Stimulated activated CD8-positive, alpha-beta memory T cell treated with anti-CD3 and anti-CD28 coated beads, Interleukin-4, amount 100 ng/mL, for 24 hours (primary cell): ENCODE measurements at places on chromosomes 6 and 20.

DNA sequence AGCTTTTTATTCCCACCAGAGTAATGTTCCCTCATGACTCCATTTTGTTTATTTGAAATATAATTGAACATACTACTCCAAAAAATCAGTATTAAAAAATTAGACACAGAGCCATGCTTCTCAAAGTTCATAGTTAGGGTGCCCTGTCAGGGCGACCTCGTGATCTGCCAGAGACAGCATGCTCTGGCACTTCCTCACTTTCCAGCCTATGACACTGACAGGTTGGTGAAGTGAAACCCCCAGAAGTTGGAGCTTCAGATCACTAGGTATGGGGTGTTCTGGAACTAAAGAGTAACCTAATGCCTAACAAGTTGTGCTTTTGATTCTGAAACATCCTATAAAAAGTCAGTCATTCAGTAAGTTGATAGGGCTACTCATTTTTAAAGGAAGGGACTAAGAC, 93.0 kb downstream of the TBC1D7 start:
- DNase-seq, result no peak

- DNase-seq, result no peak
Observed at GRCh38 chr20:12976720-12977309, 32.0 kb upstream of the SPTLC3 start.

DNA sequence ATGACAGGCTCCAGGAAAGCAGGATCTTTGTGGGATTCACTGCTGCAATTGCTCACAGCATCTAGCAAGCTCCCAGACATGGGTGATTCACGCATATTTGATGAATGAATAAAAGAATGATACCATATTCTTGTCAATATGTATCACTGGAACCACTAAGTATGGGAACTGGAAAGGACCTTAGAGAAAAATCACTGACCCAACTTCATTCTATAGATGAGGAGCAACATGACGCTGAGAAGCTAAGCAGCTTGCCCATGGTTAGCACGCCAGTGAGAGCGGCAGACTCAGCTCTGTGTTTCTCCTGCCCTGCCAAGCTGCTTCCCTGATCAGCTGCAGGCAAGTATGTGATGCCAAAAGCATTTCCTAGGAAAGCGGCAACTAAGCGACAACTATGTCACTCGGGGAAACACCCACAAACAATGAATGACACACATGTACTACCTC, 66.8 kb downstream of the PPP1R3G start:
- no peak for DNase-seq

DNA sequence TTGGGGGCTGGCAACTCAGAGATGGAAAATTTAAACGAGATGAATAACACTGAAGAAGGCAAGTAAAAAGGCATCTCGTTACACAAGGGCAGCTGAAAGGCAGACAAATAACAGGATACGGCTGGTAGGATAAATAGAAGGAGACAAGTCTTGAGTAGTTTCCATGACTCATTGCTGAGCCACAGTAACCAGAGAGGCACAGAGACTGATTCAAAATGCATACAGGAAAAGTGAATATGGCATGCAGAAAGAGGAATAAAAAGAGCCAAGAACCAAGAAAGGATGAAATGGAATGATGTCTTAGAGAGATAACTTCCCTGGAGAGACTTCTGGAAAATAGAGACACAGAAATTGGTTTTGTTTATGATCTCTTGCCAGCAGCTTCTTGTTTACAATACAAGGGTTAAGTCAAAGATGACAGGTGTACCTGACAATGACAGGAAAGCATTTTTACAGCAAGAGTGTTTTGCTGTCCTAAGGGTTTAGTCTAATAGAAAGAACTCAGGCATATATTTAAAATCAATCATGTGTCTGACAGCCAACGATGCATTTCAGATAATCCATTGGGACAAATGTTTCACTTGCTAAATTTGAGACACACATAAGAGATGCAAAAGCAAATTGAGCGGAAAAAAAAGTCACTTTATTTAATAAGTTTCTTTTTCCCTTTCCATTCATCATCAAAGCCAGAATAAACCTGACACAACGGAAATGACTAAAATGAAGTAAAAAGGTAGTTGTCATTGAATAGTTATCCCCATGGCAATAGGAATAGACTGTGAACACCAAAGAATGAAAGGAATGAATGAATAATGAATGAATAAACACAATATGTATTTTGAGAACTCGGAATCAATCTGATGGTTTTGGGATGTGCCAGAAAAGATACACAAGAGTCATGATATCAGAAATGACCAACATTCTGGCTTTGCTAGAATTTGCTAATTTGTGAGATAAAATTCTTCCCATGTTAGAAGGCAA, 68.0 kb upstream of the KCNQ5 start:
- no peak for DNase-seq

DNA sequence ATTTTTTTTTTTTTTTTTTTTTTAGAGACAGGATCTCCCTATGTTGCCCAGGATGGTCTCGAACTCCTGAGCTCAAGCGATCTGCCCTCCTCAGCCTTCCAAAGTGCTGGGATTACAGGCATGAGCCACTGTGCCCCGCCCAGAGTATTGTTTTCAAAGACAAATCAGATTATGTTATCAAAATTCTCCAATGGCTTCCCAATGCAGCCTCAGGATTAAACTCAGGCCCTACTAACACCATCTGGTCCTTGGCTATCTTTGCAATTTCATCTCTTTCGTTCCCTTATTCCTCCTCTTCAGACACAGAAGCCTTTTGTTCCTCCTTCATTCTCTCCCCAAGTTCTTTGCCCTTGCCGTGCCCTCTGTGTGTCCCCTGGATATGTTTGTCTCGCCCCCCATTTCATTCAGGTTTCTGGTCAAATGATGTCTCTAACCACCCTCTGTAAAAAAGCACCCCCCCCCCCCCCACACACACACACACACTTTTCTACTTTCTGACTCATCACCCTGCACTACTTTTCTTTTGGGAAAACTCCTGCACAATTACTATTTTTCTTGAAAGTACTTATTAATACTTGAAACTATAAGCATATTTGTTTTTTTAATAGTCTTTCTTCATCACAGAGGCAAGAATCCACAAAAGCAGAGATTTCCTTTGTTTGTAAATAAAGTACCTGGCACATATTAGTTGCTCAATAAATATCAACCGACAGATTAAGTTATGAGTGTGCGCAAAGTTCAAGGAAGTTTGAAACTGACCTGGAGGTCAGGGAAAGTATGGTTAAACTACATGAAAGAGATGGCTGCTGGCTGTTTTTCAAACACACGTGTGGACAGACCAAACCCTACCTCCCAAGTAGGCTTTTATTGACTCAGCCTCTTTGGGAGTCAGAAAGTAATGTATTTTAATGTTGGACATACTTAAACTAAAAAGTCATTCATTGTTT, 16.7 kb downstream of the BTN1A1 start:
- DNase-seq, result no peak

- no peak for DNase-seq
Observed at GRCh38 chr6:139030228-139030963, 1.9 kb downstream of the ABRACL start.

- no peak for DNase-seq
Observed at GRCh38 chr6:33380272-33380981, 11.2 kb upstream of the KIFC1 start.

DNA sequence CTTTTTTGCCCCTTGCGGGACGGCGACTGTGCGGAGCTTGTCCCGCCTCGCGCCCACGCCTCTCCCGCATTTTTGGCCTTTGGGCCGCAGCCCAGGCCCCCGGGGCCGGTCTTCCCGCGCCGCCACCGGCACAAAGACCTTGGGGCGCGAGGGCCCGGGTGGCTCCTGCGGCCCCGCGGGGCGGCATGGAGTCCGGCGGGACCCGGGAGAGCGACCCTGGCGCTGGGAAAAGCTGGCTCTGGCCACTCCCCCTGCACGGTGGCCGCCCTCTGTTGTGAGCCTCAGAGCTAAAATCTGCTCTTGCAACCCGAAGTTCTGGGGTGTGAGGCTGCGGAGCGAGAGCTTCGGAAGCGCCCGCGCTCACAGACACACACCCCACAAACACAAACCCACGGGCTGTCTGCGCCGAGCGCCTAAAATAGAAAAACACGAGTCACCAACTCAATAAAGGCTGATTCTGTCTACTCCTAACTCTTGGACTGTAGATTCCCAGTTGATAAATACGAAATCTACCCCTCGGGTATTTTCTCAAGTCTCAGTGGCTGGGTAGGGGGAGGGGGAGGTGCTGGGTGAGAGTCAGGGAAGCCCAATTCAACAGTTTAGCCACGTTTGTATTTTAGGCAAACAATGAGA, 496 bp upstream of the BEND3 start:
- no peak for DNase-seq

- peak; percentile 1 for DNase-seq
Observed at GRCh38 chr20:9609887-9610502, 95.6 kb downstream of the LAMP5 start.

DNA sequence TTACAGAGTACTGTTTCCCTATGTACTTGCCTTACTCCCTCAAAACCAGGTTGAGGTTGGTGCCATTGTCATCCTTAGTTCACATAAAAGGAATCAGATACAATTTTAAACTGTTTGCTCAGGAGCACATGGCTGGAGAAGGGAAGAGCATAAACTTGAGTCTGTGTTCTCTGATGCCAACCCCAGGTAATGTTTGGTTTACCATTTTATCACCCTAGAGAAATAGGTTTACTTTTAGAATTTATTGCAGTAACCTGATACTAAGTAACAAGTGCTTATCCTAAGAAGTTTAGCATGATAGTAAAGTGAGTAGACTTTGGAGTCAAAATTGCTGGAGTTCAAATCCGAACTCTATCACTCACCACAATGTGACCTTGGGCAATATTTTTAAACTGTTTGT, 86.3 kb downstream of the RFPL4B start:
- DNase-seq, result no peak

GRCh38 chr6:128487746-128488145, 32.7 kb downstream of the PTPRK start:
- no peak for DNase-seq

- DNase-seq, result peak; percentile 33
Observed at GRCh38 chr6:10801224-10801848, 37.0 kb downstream of the MAK start.

DNA sequence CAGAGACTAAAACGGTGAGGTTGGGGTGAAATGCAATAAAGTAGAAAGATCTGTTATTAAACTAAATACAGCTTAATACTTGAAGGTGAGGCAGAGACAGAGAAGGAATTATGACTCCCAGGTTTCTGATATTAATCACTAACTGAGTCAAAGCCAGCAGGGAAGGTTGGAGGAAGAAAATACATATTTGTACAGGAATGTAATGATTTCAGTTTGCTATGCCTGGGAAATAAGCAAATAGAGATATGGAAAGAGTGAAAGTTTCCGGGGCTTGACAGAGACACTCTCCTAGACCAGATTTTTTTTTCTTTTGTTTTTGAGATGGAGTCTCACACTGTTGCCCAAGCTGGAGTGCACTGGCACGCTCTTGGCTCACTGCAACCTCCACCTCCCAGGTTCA, 76.8 kb downstream of the PTPRK start:
- DNase-seq, result no peak

GRCh38 chr20:415820-416322, 7.8 kb downstream of the RBCK1 start:
- DNase-seq, result no peak

- no peak for DNase-seq
Observed at GRCh38 chr6:6152060-6152459, 145.3 kb upstream of the NRN1 start.

DNA sequence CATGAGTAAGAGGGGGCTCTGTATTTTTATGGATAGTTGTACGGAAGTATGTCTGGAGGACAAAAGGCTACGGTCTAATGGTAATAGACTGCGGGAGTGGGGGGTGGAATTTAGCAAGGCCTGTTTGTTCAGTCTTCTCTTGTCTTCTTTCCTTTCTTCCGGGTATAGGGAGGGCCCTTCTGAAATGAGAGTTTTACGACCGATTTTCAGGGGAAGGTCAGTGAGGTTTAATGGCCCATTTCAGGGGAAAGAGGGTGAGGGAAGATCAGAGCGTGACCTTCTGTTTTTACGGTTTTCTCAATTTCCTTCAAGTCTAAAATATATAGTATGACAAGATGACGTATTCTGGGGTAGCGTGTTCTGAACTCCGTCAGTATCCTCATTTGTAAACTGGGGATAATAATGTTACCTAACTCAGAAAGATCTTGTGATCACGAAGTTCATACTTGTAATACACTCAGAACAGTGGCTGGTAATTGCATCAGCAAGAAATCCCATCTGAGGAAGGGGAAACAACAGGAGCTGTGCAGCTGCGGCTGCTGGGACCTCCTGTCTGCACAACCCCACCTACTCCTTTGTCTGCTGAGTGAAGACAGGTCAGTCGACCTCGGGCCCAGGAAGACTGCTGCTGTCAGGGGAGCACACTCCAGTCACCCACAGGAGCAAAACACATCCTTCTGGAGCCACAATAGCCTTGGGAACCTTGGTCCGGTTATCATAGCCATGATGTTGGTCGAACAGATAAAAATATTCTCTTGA, 90.4 kb downstream of the MAP3K7 start:
- DNase-seq, result no peak

- no peak for DNase-seq
Observed at GRCh38 chr6:94424692-94425091, 1005.3 kb upstream of the EPHA7 start.

DNA sequence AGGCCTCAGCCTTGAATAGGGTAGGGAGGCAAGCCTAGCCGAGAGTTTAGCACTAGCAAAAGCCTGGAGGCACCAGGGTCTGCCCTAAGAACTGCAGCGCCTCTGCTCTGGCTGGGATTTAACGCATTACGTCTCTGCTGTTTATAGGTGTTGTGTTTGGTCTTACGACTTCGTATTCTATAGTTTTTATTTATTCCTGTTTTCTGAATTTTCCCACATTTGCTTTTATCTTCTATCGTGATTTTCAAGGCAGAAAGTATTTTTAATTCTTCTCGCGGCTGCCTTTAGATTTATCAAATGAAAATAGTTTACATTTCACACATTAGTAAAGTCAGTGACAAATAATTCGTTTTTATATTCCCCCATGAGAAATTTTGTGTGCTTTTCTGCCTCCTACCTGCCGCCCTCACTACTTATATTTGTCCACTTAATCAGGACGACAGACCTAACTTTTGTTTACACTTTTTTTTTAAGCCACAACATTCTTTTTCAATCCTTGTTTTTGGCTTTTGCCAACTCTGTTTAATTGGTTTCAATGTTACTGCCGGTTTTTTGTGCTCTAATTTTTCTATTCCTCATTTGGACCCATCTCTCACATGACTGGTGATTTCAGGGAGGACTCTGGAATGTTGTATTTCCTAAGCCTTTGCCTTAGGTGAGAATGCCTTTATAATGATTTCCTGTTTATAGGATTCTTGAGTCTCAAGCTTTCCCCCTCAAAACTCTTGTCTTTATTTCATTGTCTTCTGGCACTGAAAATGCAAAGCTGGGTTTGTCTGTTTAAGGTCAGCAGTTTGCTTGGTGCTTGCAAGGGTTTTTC, 1.3 kb upstream of the LZTS3 start:
- DNase-seq, result no peak
